ENCODE measurements at places on chromosomes 11 and 22.

- DNase-seq, result no peak
These were observed 2.2 kb upstream of the SLC6A5 start for GRCh38 chr11:20597154-20597679.

- no peak for DNase-seq
These were observed 35.6 kb downstream of the MPPED1 start for GRCh38 chr22:43447380-43447779.

GRCh38 chr11:112025707-112026106 is 499 bp downstream of the DLAT start:
- no peak for DNase-seq

DNA sequence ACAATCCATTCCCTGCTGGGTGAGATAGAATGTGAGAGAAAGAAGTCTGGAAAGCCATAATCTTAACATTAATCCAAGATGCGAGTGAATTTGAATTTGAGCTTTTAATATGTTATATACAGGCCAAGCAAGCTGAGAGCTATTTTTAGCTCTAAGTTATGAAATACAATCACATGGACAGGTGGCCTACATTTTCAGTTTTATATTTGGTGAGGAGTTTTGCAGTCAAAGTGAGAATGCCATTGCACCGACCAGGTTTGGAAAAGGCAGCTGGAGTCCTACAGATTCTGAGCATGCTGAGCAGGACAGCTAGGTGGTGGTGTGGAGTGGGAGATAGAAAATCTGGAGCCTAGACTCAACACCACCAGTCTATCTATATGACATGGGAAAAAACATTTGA is 12.0 kb downstream of the OR5B21 start:
- DNase-seq, result no peak

DNA sequence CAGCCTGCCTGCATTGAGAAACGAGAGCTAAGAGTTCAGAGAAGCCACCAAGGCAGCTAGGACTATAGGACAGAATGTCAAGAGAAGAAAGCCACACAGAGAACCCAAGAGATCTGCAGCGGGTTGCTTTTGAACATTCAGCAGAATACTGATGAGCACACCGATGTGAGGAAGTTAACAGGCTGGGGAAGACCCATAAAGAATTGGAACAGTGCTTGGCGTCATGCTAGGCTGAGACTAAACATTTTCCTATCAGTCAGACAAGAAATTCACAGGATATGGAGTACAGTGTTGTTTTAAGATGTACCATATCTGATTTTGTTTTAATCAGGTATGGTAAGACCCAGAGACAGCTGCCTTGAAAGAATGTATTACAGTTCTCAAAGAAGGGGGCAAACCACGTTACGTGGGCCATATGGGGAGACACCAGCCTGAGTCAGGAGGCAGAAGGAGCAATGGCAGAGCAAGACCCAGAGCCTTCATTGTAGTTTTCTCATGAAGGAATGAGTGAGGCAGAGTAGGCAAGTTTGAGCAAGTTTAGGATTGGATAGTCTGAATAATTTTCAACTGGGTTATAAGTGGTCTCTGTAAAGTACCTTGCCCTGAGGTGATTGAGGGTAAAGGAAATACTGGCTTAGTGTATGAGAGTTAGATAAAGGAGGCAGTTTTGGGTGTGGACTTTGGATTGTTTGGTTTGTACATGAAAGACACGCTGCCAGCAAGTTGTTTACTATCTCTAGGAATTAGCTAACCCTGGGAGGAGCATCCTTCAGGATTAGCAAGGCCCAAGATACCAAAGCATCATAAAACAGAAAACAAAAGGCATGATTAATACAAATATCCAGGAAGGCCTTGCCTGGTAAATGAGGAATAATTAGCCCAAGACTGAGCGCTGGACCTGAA is 14.3 kb downstream of the LRRC75B start:
- DNase-seq, result no peak

- no peak for DNase-seq
These were observed 14.8 kb downstream of the SLC3A2 start for GRCh38 chr11:62895501-62895900.

DNA sequence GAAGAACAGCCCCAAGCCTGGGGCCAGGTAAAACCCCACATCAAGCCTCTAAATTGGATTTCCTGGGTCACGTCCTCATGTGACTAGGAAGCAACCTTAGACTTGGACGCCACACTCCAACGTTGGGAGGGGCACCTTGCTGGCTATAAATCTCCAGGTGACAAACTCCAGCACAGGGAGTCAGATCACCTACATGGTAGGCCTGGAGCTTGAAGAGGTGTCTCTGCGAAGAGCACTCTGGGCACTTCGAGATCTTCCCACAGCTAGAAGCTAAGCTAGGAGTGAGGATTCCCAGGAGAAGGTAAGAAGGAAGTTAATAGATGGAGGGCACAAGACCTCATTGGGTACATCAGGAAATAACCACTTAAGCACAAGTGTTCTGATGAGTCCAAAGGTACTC is 77.1 kb upstream of the GNAZ start:
- no peak for DNase-seq

DNA sequence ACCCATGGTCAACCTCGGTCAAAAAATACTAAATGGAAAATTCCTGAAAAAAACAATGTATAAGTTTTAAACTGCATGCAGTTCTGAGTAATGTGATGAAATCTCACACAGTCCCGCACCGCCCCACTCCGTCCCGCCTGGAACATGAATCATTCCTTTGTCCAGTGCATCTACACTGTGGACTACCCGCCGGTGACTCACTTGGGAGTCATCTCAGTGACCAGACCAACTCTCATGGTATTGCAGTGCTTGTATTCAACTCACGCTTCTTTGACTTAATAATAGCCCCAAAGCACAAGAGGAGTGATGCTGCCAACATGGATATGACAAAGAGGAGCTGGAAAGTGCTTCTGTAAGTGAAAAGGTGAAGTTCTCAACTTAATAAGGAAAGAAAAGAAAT is 48.8 kb downstream of the ARHGAP32 start:
- DNase-seq, result no peak

- no peak for DNase-seq
These were observed 512.8 kb downstream of the INSC start for GRCh38 chr11:15627560-15627959.

- DNase-seq, result no peak
These were observed 6.9 kb downstream of the FGF19 start for GRCh38 chr11:69696749-69697468.

GRCh38 chr11:65377036-65377435 is 5.4 kb downstream of the SLC25A45 start:
- DNase-seq, result no peak

- no peak for DNase-seq
These were observed 296.2 kb downstream of the NTM start for GRCh38 chr11:131666617-131667016.

- no peak for DNase-seq
These were observed 527.6 kb downstream of the DLG2 start for GRCh38 chr11:85099522-85099921.

- no peak for DNase-seq
These were observed 2.0 kb downstream of the PCSK7 start for GRCh38 chr11:117229931-117230285.

DNA sequence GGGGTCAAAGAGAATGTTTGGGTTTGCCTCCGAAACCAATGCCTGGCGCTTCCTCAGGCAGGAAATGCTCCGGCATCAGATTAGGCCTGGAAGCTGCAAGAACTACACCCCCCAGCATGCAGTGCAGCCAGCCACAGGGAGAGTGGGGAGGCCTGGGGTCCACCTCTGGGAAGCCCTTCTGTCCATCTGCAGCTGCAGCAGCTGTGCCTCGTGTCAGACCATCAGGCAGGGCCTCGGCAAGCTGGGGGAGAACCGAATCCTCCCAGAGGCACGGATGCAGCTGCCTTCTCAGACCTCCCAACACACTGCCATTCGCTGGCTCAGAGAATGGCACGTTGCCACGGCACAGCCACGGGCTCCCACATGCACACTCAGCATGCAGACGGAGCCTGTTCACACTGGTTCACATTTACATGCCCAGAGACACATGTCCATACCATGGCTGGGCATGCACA is 57.4 kb downstream of the NECTIN1 start:
- no peak for DNase-seq

DNA sequence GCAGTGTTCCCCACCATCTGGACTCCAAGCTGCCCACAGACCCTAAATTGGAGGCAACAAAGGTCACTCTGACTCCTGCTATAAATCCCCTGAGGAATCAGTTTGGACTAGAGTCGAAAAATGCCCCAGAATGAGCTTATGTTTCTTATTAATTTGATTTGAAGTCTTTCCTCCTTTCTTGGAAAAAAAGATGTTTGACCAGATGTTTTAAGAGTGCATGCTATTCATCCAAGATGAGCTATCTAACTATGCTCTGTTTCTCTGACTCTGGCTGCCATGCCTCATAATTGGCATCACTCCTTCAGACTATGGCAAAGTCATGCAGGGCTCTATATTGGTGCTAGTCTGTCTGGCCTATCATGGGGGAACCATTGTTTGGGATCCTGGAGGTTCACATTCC is 174.0 kb downstream of the SPON1 start:
- no peak for DNase-seq

GRCh38 chr11:28793282-28793738 is 685.1 kb downstream of the METTL15 start:
- DNase-seq, result no peak

DNA sequence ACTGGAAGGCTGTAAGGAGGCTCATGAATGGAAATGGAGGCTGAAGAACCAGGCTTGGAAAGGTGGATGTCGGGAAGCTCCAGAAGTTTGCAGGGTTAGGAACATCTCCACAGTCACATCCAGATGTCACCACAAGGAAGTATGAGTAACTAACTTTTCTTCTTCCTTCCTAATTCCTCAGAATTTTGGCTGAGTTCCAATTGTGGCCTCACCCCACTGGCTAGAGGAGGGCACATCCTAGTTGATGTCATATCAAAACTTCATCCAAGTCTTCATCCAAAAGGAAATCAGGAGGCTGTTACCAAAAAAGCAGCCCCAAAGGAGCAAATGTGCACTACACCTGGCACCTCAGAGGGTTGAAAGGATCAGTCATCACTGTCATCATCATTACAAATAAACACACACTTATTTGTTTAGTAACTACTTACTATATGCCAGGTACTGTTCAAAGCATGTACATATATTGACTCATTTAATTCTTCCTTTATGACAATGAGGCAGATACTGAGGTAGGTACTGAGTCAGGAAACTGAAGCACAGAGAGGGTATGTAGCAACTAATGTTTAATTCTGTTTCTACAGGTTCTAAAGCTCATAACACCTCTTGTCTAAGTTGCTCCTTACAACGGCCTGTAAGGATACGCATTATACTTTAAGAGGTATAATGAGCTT is 7.3 kb upstream of the PTPN5 start:
- DNase-seq, result no peak

- DNase-seq, result no peak
These were observed 28.6 kb upstream of the MUC5AC start for GRCh38 chr11:1129143-1129610.

DNA sequence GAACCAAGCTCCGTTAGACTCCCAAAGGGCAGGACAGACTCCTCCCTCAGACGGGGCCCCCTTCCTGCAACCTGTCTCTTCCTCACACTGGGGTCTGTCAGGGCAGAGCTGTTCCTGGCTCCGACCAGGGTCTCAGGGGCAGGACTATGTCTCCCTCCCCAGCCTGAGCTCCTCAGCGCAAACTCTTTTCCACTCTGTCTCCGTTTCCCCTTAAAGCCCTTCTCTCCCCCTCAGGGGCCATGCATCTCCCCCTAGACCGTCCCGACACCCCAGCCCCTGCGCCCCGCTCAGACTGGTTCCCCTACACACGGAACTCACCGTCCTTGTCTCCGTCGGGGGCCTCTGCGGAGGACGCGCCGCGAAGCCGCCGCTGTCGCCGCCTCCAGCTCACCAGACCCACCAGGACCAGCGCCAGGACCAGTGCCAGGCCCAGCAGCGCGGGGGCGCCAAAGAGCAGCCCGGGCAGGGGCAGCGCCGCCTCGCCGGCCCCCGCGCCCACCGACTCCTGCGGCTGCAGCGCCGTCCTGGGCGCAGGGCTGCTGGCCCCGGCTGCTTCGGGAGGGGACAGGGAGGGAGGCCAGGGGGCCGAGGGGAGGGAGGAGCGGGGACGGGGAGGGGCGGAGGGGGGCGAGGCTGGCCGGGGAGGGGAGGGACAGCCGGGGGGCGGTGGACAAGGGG is 684 bp downstream of the TNFRSF13C start:
- peak; percentile 73 for DNase-seq

DNA sequence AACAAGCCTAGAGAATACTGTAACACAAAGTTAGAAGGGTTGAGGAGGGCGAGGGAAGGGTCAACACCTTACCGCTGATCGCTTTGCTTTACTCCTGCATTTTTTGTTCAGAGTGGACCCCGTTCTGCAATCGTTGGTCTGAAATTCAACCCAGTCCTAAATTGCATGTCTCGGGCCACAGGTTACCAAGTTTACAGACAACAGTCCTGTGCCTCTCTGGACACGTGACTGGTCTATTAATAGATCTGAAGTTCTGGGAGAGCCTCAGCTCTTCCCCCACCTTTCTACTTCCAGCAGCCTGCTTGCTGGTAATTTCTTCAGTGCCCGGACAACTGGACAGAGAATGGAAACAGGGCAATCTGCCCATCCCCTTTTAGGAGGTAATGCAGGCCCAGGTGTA is 74.2 kb downstream of the STIM1 start:
- no peak for DNase-seq

DNA sequence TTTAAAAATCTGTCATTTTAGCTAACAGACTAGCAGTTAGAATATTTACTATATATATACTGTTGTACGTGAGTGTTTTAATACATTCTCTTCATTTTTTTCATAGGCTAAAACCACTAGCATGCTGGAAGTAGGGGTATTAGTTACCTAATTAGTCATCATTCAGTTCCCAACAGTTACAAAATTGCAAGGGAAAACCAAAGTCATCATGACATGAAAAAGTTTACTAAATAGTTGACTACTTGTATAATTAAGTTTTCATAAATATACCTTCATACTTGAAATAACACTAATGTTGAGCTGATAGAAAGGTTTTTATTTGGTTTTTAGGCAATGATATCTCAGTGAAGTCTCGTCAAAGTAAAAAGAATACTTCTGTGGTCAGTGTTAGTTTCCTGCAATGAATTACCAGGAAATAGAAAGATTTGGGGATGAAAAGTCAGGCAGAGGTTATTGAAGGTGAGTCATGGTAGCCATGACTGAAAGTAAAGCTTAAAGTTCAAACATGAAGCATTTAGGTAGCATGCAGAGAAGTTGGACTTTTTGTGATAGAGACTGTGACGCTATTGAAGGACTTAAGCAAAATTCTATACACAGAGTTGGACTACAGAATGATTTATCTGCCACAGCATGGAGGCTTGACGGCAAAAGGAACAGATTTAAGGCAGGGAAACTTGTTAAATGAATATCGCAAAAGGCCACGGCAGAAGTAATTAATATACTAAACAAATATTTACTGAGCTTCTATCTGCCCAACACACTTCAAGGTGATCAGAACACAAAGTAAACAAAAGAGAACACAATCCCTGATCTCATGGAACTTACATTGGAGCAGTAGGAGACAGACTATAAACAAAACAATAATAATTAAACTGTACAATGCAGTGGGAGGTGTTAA is 828.1 kb upstream of the FAT3 start:
- DNase-seq, result no peak

Measured in hematopoietic multipotent progenitor cell (in vitro differentiated cells).